T1000 (cell line): ENCODE measurements at places on chromosomes 5 and 9.

DNA sequence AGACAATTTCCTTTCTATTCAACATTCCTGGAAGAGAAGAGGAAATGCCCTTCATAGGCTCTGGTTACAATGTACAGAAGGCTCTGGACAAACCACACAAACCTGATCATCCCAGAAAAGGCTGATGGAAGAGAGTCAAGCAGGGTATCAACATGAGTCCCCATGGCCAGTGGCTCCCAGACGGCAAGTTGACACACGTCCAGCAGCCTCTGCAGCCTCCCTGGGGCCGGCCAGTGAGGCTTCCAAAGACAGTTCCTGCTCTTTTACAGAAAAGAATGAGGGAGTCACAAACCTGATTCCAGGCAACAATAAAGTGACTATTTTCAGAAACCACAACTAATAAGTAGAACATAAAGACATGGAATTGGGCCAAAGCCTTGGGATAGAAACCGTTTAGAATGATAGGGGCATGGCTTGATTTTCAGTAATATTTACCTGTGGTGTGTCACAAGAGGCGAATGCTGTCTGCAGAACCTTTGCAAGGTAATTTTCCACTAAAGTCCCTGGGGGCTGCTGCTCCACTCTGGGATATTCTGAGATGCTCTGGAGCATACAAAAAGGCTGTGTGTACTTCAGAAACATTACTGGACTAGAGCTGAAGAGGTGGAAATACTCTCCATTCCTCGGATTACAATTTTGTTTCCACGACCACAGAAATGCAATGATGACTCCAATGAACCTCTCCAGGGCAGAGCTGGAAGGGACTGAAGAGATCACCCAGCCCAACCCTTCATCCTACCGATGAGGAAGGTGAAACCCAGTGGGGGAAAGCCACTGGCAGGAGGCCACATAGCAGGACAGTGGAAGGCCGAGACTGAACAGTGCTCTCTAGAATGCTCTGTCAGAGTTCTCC is 10.4 kb downstream of the MED27 start:
- no peak for DNase-seq

DNA sequence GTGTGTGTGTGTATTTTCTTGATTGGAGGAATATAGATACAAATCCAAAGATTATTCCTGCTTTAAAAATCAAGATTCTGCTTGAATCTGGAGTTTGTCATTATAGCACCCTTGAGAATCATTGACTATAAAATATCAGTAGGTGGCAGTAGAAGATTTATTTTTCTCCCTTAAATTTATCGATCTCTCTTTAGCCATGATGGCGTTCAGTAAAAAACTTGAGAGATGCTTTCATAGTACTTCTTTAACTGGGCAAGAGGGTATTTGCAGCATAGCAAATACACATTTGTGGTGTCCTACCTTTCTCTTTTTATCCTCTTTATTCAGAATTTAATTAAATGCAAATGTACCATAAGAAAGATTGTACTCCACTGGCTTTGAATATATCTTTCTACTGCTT is 307.7 kb downstream of the ADGRV1 start:
- DNase-seq: no peak

- no peak for DNase-seq
These were observed 46.6 kb downstream of the COL15A1 start for GRCh38 chr9:98990181-98990870.

DNA sequence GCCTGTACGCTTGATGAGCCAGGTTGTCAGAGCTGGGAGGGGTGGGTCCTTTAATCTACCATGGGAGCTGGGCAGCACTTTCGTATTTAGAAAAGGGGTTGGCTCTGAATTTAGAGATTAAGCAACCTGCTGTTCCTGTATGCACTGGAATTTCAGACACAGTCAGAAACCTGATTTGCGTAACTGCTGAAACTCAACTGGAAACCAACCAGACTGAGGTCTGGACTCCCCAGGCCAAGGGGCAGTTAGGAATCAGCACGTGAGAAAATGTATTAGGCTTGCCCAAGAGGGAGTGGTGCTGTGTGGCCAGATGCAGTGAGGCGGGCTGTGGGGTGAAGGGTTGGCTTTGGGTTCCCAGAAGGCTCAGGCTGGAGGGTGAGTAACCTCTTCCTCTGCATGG is 235.0 kb downstream of the GOLPH3 start:
- no peak for DNase-seq

DNA sequence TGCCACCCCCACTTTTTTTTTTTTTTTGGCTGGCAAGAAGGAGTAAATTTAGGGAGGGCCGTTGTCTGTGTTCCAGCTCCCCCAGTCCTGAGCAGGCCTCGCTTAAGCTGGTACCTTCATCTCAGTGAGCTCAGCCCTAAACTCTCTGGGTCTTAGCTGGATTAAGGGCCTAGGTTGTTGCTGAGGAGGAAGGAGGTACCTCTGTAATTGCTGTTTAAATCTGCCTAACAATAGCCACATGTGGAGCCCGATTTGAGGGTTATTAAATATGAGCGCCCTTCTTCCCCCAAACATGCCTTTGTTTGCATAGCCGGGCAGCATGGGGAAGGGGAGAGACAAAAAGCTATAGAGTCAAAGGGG is 179.0 kb upstream of the PITX1 start:
- DNase-seq: no peak

- DNase-seq: no peak
These were observed 45.1 kb downstream of the PCSK5 start for GRCh38 chr9:75935591-75935990.

- DNase-seq: no peak
These were observed 635 bp downstream of the NAA35 start for GRCh38 chr9:85941622-85941940.

GRCh38 chr5:26681861-26682260 is 356.5 kb downstream of the CDH9 start:
- DNase-seq: no peak

DNA sequence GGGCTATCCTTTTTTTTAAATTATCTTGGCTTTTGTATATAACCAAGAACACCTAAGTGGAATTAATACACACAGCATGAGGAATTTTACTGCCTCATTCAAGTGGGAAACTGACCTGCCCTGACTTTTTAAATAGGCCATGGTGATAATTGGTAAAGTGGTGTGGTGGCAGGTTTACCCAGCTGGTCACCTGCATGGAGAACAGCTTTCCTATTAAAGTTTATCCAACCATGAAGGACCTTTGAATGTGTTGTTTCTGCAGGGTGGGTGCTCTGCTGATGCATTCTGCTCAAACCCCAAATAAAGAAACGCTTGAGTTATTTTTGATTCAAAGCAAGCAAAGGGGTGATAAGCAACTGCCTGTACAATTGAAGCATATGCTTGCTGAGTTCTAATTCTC is 261.0 kb upstream of the GRIN3A start:
- DNase-seq: no peak

DNA sequence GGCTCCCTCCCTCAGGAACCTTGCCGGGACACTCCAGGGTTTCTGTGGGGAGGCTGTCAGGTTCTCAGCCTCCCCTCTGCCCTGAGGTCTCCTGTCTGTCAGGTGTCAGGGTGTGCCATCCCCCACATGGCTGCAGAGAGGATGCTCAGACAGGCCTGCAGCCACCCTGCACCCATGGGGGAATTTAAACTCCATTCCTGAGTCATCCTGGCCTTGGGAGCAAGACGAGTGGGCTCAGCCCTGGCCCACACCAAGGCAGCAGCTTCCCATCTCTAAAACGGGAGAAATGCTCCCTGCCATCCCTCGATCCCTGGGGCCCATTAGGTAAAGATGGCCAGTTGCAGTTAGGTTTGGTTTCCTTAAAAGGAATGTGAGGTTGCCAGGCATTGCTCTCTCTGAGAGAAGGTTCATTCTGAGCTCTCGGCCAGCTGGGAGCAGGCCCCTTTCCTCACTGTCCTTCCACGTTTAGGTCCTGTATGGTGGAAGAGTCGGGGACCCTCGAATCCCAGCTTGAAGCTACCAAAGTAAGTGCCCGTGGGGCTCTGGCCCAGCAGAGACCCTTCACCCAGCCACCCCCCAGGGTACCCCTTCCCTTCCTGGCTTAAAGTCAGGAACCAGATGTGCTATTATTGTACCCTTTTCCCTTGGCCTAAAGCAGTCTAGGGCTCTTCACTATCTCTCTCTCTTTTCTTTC is 26.6 kb downstream of the DYNC2I2 start:
- DNase-seq: no peak
